Body of pancreas (tissue), 4 donors: ENCODE measurements at places on chromosomes 6 and 20.
A peak's percentile ranks its signal among the peaks of the same experiment; 100 is the strongest.

GRCh38 chr6:50819904-50820868 lies 1.5 kb downstream of the TFAP2B start:
- no peak for DNase-seq

DNA sequence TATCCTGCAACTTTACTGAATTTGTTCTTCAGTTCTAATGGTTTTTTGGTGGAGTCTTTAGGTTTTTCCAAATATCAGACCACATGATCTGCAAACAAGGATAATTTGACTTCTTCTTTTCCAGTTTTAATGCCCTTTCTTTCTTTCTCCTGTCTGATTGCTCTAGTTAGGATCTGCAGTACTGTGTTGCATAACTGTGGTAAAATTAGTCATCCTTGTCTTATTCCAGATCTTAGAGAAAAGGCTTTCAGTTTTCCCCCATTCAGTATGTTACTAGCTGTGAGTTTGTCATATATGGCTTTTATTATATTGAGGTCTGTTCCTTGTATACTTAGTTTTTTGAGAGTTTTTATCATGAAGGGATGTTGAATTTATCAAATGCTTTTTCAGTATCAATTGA lies 4.3 kb downstream of the MICA start:
- DNase-seq = no peak

DNA sequence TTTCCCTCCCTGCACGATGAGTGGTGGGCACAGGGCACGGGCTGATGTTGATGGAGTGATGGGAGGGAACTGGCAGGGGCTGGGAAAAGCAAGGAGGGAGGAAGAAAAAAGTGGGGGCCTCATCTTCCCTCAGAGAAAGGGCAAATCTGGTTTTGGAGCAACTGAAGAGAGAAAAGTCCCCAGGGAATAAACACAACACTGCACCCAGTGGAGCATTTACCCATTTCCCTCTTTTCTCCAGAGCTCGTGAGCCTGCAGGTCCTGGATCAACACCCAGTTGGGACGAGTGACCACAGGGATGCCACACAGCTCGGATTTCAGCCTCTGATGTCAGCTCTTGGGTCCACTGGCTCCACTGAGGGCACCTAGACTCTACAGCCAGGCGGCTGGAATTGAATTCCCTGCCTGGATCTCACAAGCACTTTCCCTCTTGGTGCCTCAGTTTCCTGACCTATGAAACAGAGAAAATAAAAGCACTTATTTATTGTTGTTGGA lies 11.4 kb downstream of the MICA start:
- DNase-seq = no peak

- DNase-seq = no peak
Measured at GRCh38 chr6:72844614-72845013, 222.8 kb downstream of the KCNQ5 start.

DNA sequence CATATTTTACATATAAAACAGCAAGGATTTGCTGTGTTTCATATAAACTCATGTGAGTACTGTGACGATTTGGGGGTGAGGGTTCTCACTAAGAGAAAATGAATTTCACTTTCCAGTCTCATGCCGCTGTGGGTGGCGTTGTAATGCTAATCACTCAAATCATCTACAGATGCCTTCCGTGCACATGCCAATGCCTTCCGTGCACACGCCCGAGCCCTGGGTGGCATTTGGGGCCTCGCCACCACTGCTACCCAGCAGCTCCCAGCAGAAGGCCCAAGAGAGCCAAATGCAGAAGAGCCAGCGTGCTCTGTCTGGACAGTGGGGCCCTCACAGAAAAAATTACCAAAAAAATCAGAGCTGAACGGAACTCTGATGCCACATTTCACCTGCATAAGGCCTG lies 53.7 kb downstream of the WDR27 start:
- DNase-seq = no peak

DNA sequence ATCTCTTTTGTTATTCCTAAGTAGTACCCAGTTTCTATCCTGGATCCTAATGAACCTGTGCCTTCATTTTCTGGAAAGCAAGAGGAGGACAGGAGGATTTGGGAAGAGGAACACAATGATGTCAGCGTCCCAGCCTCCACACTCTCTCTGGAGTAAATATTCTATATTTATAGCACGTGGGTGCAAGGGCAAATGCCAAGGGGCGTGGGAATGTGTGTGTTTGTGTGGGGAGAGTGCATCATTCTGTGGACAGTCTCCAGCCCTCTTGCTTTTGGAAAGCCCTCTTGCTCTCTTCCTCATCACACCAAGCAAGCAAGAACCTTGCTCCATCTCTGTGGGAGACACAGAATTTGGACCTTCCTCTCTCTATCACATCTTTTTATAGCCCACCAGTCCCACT lies 103.2 kb upstream of the EMILIN3 start:
- no peak for DNase-seq

- no peak for DNase-seq
Measured at GRCh38 chr20:63167918-63168520, 47.9 kb downstream of the YTHDF1 start.

- no peak for DNase-seq
Measured at GRCh38 chr20:631101-631500, 21.0 kb upstream of the TCF15 start.

GRCh38 chr20:14879020-14879697 lies 541.7 kb upstream of the FLRT3 start:
- DNase-seq = no peak

DNA sequence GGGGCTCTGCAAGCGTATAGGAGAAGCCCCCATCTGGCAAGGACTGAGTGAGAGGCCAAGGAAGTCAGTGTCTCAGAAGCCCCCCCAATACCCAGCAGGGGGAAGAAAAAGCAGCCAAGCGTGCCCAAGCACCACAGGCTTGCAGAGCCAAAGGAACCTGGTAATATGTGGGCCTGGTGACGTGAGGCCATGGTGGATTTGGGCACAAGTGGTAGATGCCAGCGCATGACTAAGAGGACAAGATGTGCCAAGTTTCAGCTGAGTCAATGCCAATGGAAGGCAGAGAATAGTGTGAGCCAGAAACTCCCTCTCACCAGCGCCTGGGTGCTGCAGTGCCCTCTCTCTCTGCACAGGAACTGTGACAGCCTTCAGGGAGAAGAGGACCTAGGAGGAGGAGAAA lies 110.0 kb downstream of the QRSL1 start:
- peak; percentile 97 for DNase-seq

GRCh38 chr20:46243707-46244628 lies 64.3 kb downstream of the CDH22 start:
- no peak for DNase-seq

GRCh38 chr6:168514216-168514615 lies 73.2 kb downstream of the SMOC2 start:
- DNase-seq = peak; percentile 57

GRCh38 chr6:67952121-67952520 lies 683.0 kb upstream of the ADGRB3 start:
- no peak for DNase-seq

GRCh38 chr20:51624157-51624731 lies 81.7 kb upstream of the NFATC2 start:
- peak; percentile 44 for DNase-seq

- DNase-seq = no peak
Measured at GRCh38 chr6:152587473-152587872, 49.7 kb downstream of the SYNE1 start.

DNA sequence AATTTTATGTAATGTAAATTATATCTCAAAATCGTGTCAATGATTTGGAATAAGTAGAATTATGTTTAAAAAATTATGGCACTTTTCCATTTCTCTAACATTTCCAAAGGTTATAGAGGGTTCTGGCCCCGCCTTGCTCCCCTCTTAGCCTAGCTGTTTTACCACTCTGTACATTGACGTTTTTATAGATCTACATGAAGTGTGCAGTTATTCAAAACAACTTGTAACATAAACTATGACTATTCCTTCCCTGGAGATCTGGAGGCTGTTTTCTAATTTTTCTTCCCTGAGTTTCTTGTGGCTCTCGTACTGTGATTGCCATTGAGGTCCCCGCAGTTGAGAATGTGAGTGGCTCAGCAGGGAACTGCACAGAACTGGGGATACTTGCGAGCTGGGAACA lies 48.4 kb downstream of the IYD start:
- DNase-seq = no peak

DNA sequence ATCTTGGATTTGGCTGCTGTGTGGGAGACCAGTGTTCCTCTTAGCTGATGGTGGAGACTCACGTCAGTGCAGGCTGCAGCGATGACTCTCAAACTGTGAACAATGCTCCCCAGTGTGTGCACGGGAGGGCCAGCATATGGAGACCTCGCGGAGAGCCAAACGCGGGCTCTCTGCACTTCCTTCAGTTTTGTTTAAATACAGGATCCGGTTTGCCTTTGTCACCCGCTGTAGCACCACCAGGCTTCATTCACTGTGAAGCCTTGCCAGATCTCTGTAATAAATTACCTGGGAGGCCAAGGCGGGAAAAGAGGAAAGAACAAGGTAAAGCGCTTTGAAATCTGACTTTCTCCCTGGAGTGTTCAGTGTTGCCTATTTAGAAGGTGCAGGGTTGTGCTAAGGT lies 30.7 kb upstream of the TMEM14A start:
- DNase-seq = peak; percentile 20

GRCh38 chr6:148109732-148110131 lies 232.9 kb upstream of the SASH1 start:
- peak; percentile 25 for DNase-seq

- peak; percentile 0 for DNase-seq
Measured at GRCh38 chr20:35009665-35010328, 54.1 kb downstream of the MYH7B start.

DNA sequence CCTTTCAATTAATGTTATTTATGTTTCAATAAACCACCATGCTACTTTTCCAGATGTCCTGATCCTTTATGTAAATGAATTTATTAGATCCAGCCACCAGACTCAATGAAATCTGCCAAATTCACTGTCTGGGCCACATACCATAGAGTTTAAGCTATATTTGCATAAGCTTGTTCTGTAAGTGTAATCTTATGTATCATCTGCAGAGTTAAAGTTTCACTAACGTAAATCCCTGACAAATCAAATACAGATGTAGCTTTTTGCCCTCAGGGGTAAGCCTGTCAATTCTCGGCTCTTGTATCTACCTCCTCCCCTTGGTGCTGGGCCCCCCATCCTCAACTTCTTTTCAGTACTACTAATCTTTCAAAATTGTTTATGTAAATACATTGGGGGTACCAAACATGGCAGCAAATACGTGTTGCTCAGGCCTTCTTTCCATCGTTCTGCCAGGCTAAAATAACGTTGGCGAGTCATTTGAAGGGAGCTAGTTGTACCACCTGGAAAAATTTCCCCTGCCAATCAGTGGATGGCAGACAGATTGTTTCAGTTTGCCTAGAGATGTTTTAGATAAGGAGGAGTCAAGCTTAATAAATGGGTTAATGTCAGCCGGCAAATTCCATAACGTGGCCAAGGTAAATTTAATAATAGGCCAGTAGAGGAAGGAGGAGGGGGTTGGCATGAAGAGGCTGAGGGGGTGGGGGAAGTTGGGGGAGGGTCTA lies 79.6 kb downstream of the RPS12 start:
- DNase-seq = no peak

GRCh38 chr6:5529733-5530132 lies 268.4 kb downstream of the FARS2 start:
- DNase-seq = no peak

DNA sequence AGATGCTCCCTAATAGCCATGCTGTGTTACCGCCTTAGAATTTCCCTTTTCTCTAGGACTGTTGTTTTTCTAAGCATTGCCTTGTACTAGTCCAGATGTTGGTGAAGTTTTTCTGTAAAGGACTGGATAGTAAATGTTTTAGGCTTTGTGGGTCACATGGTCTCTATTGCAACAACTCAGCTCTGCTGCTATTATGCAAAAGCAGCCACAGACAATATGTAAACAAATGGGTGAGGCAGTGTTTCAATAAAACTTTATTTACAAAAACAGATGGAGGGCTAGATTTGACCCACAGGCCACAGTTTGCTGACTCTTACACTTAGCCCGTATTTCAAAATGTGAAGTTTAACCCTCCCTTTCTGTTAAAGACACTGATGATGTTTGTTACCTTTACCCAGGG lies 207.6 kb upstream of the MYLIP start:
- DNase-seq = no peak

GRCh38 chr6:33091957-33092356 lies 16.2 kb downstream of the HLA-DPB1 start:
- peak; percentile 65 for DNase-seq

GRCh38 chr20:32450484-32451061 lies 92.4 kb downstream of the ASXL1 start:
- DNase-seq = no peak

- no peak for DNase-seq
Measured at GRCh38 chr6:157224178-157224950, 99.0 kb downstream of the TMEM242 start.

DNA sequence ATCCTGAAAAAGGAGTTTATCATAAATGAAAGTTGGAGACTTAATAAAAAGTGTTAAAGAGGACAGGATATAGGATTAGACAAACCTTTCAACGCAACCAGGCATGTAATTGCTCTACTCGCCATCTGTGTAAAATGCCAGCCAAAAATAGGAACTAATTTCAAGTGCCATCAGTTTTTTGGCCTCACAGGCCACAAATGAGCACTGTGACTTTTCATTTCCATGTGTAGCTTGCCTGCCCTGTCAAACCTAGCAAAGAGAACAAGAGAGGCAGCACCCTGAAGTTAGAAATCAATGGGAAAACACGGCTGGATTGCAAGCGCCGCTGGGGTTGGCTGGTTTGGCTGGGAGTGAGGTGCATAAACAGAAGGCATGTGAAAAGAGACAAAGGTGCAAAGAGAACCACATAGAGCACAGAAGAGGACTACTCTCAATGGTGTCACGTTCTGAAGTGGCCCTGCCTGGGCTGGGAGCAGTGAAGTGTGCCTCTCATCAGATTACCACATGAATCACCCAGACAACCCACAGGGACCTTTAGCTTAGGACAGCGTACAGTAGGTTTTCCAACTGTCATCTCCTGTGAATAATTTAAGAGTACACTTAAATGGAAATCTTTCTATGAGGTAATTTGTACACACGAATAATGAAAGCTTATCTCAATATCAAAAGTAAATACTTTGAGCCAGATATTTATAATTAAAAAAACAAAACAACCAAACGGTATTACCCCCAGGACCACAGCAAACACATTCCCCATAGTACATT lies 78.0 kb upstream of the NHSL1 start:
- no peak for DNase-seq

- DNase-seq = no peak
Measured at GRCh38 chr6:34757687-34758274, 476 bp downstream of the SNRPC start.

DNA sequence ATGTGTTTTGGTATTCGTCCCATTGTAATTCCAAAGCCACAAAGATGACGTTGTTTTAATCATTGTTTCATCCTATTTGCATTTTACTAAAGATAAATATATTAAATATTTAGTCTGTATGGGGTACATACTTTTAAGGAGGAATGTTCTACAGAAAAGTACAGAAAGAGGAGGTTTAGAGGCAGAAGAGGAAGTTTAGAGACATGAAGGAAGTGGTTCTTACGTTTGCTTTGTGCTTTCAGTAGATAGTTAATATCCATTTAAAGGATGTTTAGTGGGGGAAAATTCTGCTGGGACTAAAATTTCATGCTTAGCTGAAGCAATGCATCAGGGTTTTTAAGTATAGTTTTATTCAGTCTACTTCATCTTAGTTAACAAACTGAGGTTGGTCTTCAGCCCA lies 116.6 kb downstream of the CRYBG1 start:
- DNase-seq = no peak

GRCh38 chr6:138953451-138953850 lies 34.6 kb downstream of the REPS1 start:
- DNase-seq = no peak

GRCh38 chr6:38762848-38763247 lies 47.7 kb downstream of the DNAH8 start:
- DNase-seq = no peak
